Thoracic aorta (tissue), 2 donors: ENCODE measurements at places on chromosomes 12 and 14. TPM values are rescaled to one million over a fixed set of nuclear protein-coding genes. Genes with fewer than 3 reads are reported as not detected.

DNA sequence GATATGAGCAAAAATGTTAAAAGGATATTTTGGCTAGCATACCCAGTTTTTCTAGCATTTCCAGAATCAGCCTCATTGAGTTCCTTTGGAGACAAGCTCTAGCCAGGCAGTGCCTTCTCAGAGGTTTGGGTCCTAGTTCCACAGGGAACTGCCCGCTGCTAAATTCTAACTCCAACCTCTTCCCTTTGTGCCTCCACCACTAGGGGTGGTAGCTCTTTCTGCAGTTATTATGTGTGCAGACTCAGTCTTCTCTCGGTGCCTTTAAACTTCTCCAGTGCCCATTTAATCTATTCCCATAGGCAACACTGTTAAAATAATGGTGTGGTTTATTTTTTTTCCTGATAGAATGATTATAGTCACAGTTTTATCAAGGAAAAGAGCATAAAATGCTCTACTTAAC is 21.5 kb upstream of the SLC25A3 start:
- no peak for DNase-seq

- no peak for DNase-seq
Observed at GRCh38 chr14:64349741-64350490, 38.2 kb upstream of the MTHFD1 start.

DNA sequence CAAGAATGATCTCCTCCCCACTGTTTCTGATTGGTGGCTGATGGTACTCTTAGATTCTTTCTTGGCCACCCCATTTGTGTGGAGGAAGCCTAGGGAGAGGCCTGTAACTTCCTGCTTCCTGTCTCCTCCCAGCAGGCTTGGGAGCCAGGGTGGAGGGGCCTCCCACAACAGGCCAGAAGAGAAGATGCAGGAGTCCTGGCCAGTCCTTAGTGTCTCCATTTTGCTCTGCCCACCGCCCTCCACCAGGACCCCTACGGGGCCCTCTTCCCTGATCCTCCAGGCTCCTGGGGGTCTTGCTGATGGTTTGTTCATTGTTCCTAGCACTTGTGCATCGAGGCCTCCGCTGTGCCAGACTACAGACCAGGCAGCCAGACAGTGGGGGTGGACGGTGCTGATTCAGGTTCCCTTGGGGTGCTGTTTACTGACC is 6.8 kb downstream of the TSPAN9 start:
- DNase-seq, result no peak

- no peak for DNase-seq
Observed at GRCh38 chr14:52873065-52873464, 77.8 kb downstream of the FERMT2 start.

- no peak for DNase-seq
Observed at GRCh38 chr12:106289196-106289681, 13.3 kb upstream of the TCP11L2 start.

DNA sequence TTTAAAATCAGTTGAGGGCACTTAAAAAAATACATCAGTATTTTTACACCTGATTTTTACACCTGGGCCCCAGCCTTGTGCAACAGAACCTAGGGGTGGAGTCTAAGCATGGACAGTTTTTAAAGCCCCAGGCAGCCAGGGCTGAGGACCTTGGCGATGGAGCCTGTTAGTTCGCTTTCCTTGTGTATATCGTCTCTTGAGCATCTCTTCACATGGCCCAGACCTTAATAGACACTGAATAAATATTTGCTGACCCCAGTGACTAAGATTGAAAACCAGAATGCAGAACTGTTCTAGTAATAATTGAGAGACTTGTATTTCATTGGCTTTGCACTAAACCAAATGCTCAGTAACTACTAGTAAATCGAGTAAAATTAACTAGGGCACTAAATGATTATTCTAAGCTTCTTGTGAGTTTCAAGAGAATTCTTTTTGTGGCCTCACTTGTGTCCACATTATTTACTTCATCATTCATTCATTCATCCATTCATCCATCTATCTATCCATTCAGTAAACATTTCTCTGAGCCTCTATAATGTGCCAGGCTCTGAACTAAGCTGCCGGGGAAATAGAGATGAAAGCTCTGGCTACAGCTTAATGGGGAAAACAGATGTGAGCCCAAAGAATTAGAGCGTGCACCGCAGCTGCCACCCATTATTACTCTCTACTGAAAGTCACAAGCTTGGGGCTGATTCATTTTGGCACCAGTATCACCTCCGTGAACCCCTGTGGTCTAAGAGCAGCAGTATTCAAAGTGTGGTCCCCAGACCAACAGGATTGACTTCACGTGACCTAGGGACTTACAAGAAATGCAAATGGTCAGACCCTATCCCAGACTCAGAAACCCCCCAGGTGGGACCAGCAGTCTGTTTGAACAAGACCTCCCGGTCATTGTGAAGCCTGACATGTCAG is 30.7 kb upstream of the BCL7A start:
- no peak for DNase-seq

CLECL1 gene
- total RNA-seq, result not detected

CEBPE gene
- not detected for total RNA-seq

SRRM4 gene
- not detected for total RNA-seq

SLC5A8 gene
- not detected for total RNA-seq
